ENCODE measurements at places on chromosomes 7 and 10.

- peak; percentile 86 for ATAC-seq
Measured at GRCh38 chr10:67487199-67487598, 208.8 kb downstream of the CTNNA3 start.

DNA sequence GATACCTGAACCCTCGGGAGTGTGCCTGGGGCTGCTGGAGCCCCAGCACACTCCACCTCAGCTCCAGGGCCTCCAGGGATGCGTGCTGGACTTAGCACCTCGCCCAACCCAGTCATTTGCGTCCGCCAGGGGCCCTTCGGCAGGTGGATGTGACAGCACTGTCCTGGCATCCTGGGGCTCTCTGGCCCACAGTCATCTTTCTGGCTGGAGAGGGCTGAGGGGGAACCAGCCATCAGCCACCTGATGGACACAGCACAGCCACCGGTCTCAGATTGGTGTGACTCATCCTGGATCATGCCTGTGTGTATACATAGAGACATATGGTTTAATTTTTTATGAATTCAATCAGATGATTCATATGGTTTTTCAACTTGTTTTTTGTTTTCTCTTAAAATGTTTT lies 11.1 kb downstream of the ZNF775 start:
- ATAC-seq = no peak

DNA sequence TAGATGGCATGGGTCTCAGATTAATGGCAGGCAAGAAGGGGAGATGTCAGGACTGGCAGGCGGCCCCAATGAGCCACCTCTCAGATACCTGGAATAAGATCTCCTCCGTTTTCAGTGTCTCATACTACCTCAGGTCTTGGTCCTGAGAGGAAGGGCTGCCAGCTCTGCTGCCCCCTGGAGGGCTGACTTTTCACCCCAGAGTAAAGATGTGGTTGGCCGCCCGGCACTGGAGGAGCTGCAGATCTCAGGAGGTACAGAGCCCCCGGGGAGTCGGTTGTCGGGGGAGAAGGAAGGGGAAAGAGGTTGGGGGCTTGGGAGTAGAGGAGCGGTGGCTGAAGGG lies 642 bp upstream of the COL13A1 start:
- peak; percentile 32 for ATAC-seq

- ATAC-seq = no peak
Measured at GRCh38 chr10:80878330-80878729, 340.6 kb downstream of the SH2D4B start.

GRCh38 chr10:7070950-7071349 lies 339.9 kb downstream of the SFMBT2 start:
- ATAC-seq = no peak

DNA sequence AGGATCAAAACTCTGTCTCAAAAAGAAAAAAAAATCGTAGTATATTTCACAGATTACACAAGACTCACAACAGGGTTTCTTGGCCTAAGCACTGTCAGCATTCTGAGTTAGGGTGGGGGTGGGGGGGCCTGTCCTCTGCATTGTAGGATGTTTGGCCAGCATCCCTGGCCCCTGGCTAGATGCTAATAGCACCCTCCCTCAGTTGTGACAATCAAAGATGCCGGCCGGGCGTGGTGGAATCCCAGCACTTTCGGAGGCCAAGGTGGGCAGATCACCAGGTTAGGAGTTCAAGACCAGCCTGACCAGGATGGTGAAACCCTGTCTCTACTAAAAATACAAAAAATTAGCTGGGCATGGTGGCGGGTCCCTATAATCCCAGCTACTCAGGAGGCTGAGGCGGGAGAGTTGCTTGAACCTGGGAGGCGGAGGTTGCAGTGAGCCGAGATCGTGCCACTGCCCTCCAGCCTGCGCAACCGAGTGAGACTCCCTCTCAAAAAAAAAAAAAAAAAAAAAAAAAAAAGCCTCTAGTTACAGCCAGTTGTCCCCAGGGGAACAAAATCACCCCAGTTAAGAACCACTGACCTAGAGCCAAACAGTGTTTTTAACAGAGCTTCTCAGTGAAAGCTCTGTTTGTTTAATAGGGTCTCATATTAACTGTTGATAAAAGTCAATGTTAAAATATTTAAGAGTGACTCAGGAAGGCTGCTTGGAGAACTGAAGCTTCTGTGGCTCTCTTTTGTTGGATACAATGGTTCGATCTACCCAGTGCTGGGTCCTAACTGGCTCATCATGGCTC lies 161.0 kb upstream of the FAM171A1 start:
- ATAC-seq = no peak

- no peak for ATAC-seq
Measured at GRCh38 chr7:84668116-84668515, 473.5 kb upstream of the SEMA3A start.

- no peak for ATAC-seq
Measured at GRCh38 chr10:42646687-42647640, 8.6 kb upstream of the ZNF33B start.

DNA sequence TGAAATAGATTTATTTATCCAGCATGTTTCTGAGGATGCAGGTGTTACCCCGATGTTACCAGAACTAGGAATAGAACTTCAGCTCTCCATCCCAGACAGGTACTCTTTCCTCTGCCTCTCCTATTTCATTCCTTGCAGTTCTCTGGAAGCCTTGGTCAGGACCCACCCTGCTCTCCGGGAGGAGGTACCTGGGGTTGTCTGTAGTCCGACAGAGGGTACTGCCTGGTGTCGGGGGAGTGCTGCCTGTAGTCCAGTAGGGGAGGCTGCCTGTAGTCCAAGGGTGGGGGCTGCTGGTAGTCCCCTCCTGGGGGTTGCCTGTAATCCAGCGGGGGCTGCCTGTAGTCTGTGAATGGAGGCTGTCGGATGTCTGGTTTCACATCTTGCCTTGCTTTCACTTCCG lies 328.4 kb downstream of the PHTF2 start:
- no peak for ATAC-seq

GRCh38 chr7:137342265-137342664 lies 1.3 kb downstream of the PTN start:
- ATAC-seq = no peak

DNA sequence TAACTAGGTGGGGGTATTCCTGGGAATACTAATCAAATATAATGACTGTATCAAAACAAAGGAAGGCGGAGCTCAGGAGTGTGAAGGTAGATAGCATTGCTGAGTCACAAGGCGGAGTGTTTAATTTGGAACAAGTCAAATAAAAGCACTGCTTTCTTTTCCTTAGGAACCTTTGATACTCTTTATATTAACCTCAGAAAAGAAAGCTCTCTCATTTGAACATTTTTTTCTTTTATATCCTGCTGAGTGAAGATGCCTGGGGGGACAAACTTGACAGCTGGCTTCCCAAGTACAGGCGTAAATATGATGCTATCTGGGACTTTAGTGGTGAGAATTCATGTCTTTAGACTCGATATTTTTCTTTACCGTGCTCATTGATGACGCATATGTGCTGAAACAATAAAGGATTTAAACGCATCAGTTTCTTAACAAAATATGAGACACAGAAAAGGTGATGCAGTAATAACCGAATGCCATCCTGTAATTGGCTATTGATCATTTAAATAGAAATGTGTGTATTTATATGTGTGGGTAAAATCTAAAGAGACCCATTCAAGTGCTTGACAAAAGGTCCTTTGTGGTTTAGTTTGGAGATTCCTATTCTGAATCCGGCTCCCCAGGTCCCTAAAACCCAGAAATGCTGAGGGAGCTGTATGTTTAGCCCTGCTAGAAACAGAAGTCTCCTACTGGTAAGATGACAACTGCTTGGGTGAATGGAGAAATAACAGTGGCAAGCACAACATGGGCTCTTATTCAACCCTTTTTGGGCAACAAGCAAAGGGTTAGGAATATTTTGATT lies 102.7 kb downstream of the PRTFDC1 start:
- no peak for ATAC-seq

DNA sequence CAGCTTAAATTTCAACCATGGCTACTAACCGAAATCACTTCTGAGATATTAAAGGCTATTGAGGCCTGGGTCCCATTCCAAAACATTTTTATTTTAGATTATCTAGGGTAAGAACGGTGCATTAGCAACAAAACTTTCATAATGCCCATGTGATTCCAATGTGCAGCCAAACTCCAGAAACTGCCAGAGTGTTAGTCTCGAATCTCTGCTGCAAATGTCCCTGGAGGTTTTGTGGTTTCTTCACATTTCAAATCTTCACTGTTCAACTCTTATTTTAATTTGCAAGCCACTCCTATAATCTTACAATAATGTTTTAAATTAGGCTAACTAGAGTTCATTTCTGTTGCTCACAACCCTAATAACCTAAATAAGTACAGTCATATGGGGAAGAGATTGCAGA lies 357.0 kb downstream of the PHF14 start:
- no peak for ATAC-seq

DNA sequence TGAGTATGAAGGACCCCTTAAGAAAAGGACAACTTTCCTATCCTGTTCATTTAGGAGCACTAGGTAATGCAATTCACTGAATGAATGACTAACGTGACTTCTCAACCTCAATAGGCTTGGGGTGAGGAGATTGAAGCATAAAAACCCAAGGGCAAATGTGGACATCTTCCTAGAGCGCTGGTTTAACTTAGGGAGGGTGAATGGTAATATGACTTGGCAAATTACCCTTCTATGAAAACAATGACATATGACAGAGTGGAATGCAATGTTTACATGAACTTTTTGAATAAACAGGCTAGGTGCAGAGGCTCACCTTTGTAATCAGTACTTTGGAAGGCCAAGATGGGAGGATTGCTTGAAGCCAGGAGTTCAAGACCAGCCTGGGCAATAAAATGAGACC lies 83.9 kb upstream of the ANK3 start:
- ATAC-seq = no peak

DNA sequence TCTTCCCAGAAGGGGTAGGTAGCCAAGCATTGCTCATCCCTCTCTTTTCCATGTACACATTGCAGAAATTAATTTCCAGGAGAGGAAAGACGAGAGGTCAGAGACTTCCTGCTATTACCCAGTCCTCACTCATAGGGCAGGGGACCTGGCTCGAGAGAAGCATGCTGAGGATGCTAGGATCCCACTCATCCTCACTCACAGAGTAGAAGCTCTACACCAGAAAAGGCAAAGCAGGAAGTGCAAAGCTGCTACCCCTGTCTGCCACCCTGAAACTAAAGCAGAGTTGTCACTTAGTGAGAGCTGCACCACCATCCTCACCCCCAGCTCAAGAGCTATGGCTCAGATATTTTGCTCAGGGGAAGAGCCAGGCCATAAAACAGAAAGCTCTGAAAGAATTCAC lies 9.9 kb downstream of the OR9A2 start:
- ATAC-seq = no peak

- ATAC-seq = peak; percentile 30
Measured at GRCh38 chr7:4745971-4746919, 29.2 kb upstream of the AP5Z1 start.

GRCh38 chr7:150988230-150989226 lies 2.3 kb upstream of the NOS3 start:
- peak; percentile 80 for ATAC-seq

DNA sequence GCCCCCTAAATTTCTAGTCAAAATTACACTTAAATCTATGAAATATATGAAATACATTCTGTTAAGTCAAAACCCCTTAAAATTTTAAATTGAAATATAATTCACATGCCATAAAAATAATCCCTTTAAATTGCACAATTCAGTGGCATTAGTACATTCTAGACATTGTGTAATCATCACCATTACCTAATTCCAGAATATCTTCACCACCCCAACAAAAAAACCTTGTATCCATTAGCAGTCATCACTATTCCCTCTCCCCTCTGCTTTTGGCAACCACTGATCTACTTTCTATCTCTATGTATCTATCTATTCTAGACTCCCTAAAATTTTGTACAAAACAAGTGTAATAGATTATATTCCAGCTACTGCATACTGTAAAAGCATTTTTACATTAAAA lies 261.2 kb downstream of the GLI3 start:
- ATAC-seq = no peak

GRCh38 chr10:16612115-16612980 lies 90.7 kb upstream of the C1QL3 start:
- no peak for ATAC-seq

- ATAC-seq = no peak
Measured at GRCh38 chr7:152370297-152370696, 65.5 kb downstream of the KMT2C start.

GRCh38 chr10:120503689-120504088 lies 46.7 kb downstream of the PLPP4 start:
- no peak for ATAC-seq

DNA sequence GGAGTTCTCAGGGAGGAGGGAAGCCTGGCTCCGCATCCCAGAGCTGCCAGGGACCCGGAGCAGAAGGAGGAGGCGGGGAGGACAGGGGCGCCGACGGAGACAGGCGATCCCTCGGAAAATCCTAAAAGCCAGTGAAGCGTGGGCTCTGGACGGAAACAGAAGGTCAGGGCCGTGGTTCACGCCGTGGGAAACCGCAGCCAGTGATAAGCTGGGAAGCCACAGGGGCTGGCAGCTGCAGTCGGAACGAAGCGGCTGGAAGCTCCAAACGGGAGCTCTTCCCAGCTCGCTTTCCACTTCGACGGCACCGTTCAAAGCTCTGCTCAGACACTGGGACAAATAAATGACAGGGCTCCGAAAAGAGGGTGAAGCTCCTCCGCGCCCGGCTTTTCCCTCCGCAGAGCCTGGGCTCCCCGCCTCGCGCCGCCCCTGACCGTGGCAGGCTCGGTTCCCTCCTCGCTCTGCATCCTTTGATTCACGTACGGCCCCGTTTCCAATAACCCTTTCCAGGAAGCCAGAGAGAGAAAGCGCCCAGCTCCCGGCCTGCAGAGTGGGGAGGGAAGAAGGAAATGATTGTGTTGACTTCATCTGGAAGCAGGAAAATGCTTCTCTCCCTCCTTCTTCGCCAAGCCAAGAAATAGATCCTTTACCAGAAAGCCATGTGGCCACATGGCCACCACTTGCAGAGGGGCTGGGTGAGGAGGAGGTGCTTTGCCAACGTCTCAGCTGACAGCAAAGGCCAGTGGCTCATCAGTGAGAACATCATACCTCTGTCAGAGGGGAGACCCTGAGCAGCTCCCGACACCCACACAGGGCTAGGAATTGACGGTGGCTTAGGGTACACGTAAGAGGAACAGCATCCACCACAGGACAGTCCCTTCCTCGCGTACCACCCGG lies 57.4 kb downstream of the ADRB1 start:
- peak; percentile 45 for ATAC-seq

- ATAC-seq = no peak
Measured at GRCh38 chr7:133134810-133135209, 52.9 kb upstream of the CHCHD3 start.

GRCh38 chr10:9900751-9901150 lies 1116.9 kb upstream of the CELF2 start:
- ATAC-seq = no peak

DNA sequence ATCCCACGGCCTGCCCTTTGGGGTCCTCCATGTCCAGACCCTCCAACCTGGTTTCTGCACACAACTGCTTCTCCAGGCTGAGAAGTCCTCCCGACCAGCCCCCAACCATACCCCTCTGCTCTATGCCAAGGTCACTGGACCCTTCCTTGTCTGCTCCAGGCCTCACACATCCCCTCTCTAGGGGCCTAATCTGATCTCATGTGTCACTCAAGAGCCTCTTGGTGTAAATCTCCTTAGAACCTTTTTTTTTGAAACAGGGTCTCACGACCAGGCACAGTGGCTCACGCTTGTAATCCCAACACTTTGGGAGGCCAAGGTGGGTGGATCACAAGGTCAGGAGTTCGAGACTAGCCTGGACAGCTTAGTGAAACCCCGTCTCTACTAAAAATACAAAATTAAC lies 17.5 kb upstream of the SERPINE1 start:
- ATAC-seq = no peak

Data from activated T-helper 17 cell treated with anti-CD3 and anti-CD28 coated beads, Interleukin-2, amount 50 U/mL, for 72 hours (primary cell).